ENCODE measurements at places on chromosomes 16 and 17.

GRCh38 chr17:63930951-63931575 is 1.1 kb downstream of the CD79B start:
- DNase-seq: no peak

- DNase-seq: no peak
Measured at GRCh38 chr17:6021011-6021400, 49.2 kb upstream of the WSCD1 start.

DNA sequence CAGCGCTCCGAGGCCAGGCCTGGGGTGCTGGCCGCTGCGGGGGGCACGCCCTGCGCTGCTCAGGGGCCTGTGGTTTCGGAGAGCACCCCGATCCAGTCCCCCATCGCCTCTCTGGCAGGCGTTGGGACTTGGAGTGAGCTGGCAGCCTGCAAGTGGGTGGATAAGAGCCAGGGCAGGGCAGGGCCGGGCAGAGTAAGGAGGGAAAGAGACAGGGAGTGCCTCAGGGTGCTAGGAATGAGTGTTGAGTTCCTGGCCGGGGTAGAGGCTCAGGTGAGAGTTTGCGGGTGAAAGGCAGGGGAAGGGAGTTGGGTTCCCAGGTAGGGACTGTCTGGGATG is 1.3 kb downstream of the CDH13 start:
- DNase-seq: no peak

GRCh38 chr16:52470585-52470984 is 76.4 kb downstream of the TOX3 start:
- DNase-seq: peak; percentile 91

- no peak for DNase-seq
Measured at GRCh38 chr17:83107656-83108048, 28.2 kb downstream of the METRNL start.

DNA sequence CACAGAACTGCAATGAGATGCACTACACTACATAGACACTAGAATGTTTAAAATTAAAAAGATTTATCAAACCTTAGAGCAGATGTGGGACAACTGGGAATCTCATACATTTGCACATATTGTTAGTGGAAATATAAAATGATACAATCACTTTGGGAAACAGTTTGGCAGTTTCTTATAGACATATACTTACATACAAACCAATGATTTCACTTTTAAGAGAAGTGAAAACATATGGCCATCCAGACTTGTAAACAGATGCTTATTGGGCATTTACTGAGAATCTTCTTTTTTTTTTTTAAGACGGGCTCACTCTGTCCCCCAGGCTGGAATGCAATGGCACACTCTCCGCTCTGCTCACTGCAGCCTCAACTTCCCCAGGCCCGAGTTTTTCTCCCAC is 50.1 kb downstream of the AXIN2 start:
- no peak for DNase-seq

DNA sequence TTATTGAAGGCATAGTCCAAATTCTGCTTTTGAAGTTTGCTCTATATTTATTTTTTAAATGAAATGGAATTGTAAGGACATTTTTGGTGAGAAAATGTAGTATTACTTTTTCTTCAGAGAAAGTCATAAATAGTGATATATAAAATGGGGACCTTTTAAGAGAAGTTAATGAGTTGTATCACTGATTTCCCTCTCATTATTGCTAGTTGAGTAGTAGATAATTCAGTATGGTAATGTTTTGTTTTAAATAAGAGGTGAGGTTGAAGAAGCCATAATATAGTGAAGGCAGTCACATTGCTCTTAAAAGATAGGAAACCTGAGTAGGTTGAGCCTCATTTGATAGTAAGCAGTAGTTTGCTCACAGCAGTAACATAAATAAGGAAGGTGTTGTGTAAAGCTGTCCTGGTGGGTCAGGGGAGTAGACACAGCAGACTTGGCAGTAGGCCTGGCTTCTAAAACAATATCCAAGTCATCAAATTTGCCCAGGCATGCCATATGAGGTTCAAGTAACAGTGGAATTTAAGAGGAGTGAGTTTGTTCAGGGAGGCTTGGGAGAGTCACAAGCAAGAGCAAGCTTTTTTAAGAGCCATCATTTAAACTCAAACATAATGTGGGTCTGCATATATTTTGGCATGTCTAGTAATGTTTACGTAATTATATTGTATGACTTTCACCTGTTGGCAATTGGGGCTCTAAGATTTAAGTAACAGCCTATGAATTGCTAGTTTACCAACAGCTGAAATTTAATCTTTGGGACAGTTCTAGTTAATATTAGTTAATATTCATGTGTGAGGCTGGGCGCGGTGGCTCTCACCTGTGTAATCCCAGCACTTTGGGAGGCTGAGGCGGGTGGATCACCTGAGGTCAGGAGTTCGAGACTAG is 6.5 kb downstream of the NFATC3 start:
- DNase-seq: no peak

DNA sequence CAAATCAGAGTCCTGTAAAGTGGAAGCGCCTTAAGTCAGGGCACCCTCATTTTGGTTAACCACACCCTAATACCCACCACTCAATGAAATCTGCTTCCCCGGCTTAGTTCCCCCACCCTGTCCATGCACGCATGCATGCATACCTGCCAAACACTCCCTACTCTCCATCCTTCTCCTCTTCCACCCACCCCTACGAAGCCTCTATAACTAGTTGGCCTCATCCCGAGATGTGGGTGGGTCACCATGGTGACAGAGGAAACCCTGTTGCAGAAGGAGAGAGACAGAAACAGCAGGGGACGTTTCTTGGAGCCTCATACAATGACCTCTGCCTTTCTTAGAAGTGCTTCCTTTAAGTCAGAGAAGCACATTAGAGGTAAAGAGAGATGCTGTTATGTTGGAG is 46.8 kb upstream of the DNAH9 start:
- no peak for DNase-seq

GRCh38 chr17:74761931-74762330 is 13.5 kb downstream of the NHERF1 start:
- DNase-seq: no peak

GRCh38 chr16:29805232-29806098 is 864 bp upstream of the MAZ start:
- DNase-seq: peak; percentile 97

DNA sequence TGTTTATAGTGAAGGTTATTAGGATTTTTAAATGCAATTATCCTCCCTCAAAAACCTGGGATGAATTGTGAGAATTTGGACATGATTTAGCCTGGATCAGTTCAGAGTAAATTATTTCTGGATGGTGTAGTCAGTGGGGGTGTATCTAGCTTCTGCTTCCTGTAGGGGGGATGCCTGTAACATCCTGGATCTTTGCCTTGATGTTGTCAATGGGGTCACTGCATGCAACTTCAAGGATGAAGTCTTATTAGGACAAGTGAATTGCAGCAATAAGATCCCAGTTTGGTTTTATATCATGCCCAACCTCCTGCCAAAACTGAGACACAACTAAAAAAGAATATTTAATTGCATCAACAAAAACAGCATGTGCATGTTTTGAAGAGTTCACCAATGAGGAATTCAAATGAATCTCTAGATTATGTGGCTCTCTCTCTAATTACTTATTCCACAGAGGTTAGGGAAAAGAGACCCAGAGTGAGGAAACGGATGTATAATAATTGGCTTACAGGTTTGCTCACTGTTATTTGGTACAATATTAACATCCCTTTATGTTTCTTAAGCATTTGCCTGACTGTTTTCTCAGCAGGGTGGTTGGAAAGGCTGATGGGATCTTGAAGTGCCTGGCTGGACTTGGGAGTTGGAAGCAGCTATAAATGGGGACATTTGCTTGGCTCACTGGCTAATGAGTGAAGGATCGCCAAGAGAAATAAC is 159.8 kb downstream of the HS3ST3B1 start:
- no peak for DNase-seq

- DNase-seq: no peak
Measured at GRCh38 chr17:63337579-63337978, 108.5 kb downstream of the CYB561 start.

GRCh38 chr17:38418693-38419507 is 9.4 kb upstream of the ARHGAP23 start:
- DNase-seq: peak; percentile 66

GRCh38 chr17:3719265-3719664 is 4.4 kb upstream of the HASPIN start:
- DNase-seq: no peak

GRCh38 chr16:23700509-23700908 is 12.5 kb downstream of the ERN2 start:
- peak; percentile 11 for DNase-seq

- DNase-seq: no peak
Measured at GRCh38 chr17:9974448-9975381, 69.6 kb upstream of the RCVRN start.

DNA sequence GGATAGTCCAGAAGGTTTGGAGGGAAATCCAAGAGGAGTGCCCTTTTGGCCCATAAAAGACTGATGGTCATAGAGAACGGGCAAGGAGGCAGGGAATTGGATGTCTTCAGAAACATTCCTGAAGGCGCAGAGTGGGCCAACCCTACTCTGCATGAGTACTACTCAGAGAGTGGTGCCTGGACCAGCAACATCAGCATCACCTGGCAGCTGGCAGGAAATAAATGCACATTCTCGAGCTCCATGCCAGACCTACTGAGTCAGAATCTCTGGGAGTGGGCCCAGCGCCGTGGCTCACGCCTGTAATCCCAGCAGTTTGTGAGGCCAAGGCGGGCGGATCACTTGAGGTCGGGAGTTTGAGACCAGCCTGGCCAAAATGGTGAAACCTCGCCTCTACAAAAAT is 27.1 kb upstream of the SLC39A11 start:
- no peak for DNase-seq

GRCh38 chr17:2412561-2413021 is 11.7 kb upstream of the MNT start:
- no peak for DNase-seq

DNA sequence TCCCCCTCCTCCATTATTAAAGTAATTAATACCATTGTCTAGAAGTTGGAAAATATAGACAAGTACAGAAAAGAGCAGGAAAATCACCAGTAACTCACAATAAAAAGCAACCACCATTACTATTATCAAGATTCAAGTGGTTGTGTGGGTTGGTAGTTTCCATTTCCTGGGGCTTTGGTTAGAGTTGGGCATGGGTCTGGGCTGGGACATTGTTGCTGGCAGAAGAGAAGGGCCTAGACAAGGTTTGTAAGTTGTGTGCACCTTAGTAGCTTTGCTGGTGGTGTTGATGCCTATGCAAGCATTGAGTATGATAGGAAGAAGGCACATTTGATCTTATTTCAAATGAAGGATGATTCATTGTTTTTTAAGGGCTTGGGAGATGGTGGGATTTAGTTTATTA is 25.4 kb upstream of the NFATC3 start:
- no peak for DNase-seq

GRCh38 chr17:31488264-31488981 is 96.9 kb downstream of the RAB11FIP4 start:
- peak; percentile 79 for DNase-seq

GRCh38 chr17:63679214-63679613 is 20.7 kb downstream of the LIMD2 start:
- no peak for DNase-seq

- peak; percentile 79 for DNase-seq
Measured at GRCh38 chr16:14497245-14498082, 132.6 kb downstream of the PARN start.

- no peak for DNase-seq
Measured at GRCh38 chr17:65220732-65221131, 83.6 kb downstream of the RGS9 start.

GRCh38 chr16:66408163-66409048 is 18.7 kb upstream of the BEAN1 start:
- peak; percentile 80 for DNase-seq

DNA sequence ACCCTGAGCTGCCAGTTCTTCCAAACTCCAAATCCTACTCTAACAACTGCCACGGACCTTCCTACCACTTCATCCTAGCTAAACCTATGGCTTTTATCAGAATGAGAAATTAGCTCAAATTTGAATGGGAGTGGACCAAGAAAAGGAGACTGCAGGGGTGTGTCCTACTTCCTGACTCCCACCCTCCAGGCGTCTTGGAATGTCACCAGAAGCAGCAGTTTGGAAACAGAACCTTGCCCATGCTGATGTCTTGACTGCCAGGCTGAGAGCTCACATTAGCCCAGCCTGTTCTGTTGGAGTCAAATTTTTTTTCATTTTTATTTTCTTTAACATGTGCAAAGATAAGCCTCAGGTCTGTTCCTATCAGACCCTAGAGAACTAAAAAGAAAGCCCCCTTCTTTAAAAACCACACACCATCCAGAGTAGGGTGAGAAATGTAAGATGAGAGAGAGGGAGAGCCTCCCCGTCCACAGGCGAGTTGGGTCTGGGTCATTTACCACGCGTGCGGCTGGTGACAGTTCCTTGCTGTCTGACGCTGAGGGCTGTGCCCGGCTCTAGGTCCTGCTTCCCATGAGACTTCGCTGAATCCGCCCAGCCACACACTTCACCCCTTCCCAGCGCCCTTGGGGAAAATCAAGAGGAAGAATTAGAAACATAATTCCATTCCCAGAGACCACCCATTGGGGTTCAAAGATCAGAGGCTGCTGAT is 54.3 kb downstream of the WNT3 start:
- DNase-seq: no peak

- no peak for DNase-seq
Measured at GRCh38 chr16:50688867-50689266, 4.5 kb upstream of the NOD2 start.

DNA sequence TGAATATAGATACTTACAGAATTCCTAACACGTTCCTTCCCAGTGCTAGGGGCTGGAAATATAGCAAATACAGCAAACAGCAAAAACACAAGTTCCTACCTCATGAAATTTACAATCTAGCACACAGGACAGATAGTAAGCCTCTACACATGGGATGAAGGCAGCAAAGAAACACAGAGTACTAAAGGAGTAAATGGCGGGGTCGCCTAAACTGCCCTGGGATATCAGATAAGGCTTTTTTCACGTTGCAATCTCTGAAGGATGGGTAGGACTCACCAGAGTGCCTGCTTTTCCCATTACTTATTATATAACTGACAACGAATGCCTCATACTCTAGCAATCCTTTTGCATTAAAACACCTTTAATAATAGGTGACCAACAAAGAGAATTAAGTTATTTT is 19.8 kb downstream of the CEP112 start:
- no peak for DNase-seq

DNA sequence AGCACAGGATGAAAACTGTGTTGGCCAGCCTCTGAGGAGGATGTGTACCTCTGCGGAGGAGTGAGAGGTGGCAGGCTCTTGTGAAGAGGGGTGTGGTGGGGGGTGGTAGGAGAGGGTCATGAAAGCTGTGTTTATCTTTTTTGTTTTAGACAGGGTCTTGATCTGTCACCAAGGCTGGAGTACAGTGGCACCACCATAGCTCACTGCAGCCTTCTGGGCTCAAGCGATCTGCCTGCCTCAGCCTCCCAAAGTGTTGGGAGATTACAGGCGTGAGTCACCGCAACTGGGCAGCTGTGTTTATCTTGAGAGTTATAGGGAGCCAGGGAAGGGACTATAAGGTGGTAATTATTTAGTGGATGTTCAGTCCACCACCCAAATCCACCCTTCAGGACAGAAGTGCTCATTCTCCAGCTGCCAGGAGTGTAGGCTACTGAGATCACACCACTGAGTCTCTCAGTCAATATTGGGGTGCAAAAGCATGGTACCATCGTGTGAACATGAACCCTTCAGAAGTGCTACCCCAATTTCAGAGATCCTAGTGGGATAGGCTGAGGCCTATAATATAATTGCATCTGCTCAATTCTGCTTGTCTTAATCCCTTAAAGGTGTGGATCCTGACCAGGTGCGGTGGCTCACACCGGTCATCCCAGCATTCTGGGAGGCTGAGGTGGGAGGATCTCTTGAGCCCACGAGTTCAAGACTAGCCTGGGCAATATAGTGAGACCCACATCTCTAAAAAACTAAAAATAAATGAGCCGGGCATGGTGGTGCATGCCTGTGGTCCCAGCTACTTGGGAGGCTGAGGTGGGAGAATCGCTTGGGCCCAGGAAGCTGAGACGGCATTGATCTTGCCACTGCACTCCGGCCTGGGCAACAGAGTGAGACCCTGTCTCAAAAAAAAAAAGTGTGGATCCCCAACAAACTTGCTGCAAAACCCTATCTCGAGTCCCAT is 788 bp upstream of the EXOC3L1 start:
- peak; percentile 70 for DNase-seq

All from DMS53 (cell line).